Astrocyte of the spinal cord (primary cell): ENCODE measurements at places on chromosomes 1 and 21.

DNA sequence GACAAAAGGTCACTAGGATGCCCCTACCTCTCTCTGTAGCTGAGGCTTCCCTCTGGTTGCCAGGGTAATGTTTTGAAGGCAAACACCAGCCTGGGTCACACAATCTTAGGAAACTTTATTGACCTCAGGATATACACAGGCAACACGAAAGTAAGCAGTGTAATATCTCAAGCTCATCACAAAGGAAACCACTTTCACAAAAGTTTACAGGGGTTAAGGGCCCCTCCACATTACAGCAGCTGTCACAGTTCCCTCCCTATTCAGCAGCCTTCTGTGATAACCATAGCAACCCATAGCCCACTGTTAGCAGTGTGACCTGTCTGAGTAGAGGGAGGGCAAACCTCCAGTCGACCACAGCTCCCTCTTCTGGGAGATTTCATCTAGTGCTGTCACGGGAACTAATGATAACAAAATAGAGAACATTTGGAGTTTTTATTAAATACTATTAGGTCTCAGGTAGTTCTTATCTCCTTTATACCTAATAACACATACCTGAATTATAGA, 149.8 kb downstream of the PTPRC start:
- DNase-seq: peak; percentile 32

GRCh38 chr1:202176949-202177927, 16.4 kb upstream of the LGR6 start:
- no peak for DNase-seq

DNA sequence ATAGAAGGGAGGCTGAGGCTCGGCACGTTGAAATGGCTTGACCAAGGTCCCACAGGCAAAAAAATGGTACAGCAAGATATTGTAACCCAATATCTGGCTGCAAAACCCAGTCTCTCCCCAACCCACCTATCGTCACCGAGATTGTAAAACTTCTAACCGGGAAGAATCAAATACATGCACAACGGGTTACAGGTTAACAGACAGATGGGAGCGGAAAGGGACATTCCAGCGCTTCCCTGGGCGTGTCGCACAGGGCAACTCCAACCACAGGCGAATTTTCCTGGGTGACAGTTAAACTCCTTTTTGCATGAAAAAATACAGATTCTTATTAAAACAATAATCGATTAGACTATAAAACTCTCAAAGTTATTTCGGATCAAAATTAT, 31.8 kb upstream of the JUN start:
- no peak for DNase-seq

GRCh38 chr1:215517441-215517891, 49.6 kb upstream of the KCTD3 start:
- DNase-seq: peak; percentile 41

- DNase-seq: peak; percentile 16
Observed at GRCh38 chr1:116873680-116874271, 35.9 kb upstream of the PTGFRN start.

GRCh38 chr1:208160259-208160819, 83.8 kb downstream of the PLXNA2 start:
- no peak for DNase-seq

DNA sequence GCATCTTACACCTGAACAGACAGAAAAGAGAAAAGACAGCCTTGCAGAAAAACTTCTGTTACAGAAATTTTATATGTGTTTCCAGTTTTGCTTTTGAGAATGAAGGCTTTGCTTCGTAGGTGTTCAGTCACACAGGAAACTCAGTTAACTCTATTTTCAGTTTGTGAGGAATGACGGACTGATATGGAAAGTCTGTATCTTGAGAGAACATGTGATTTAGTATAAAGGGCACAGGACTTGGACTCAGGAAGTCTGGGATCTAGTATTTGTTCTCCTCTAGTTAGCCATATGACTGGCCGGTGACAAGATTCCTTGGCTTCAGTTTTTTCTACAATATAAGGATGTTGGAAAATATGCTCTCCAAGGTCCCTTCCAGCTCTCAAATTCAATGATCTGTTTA, 149.1 kb downstream of the OLFM3 start:
- no peak for DNase-seq

- DNase-seq: no peak
Observed at GRCh38 chr1:110508028-110508940, 10.7 kb downstream of the KCNA10 start.

DNA sequence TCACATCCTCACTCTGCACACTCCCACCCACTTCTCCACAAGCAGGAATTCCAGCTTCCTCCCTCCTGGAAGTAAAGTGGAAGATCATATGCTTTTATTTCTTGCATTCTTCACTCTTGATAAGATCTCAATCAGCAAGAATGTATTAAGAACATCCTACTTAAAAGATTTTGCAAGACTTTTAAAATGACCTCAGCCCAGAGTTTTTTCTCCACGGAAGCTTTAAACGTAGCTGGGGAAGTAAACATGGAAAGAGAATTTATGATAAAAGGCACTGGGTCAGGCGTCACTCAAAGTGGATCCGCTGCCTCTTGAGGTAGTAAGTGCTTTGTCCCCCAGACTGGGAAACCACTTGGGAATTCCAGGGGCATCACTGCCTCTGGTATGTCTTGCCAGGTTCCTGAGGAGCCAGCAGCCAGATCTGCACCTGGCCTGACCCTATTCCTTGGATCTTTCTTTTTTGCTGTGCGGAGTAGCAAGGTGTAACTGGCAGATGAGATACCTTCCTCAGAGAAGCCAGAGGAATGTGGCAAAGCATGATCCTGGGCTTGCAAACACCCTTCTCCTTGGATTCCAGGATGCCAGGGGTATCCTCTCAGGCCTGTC, 33.9 kb downstream of the CDK18 start:
- no peak for DNase-seq

GRCh38 chr21:30605968-30606367, 5.1 kb downstream of the KRTAP22-1 start:
- no peak for DNase-seq

GRCh38 chr1:82818586-82818985, 1017.9 kb downstream of the ADGRL2 start:
- no peak for DNase-seq
